Keratinocyte (primary cell): ENCODE measurements at places on chromosomes 4 and X. TPM values are rescaled to one million over a fixed set of nuclear protein-coding genes. Genes with fewer than 3 reads are reported as not detected.
A peak's percentile ranks its signal among the peaks of the same experiment; 100 is the strongest.

The RFC1 gene
- polyA plus RNA-seq = 9.5 to 28.3 TPM (median 17.4 TPM) in 3 replicates

The WAS gene
- 0.05 to 0.09 TPM (median 0.07 TPM) in 3 replicates for polyA plus RNA-seq

DNA sequence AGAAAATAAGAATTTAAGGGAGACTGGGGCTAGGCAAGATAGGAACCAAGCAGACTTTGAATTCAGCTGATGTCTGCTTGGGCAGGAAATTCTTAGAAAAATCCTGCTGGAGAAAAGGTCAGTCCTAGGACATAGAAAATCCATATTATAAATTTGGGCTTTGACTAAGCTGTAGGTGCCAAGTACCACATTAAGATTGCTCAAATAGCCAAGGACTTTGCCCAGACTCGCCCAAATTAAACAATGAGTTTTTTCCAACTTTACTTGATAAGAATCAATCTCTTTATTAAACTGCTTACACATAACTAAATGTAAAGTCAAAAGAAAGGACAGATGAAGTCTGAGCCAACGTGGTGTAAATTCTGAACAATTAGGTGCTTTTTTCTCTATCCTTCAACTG, 95.4 kb downstream of the FUNDC1 start:
- H3K4me3 ChIP-seq = no peak overlapping the region
- no peaks in the 10 kb centered on the region for H3K36me3 ChIP-seq
- H3K4me1 ChIP-seq = no peaks in the 10 kb centered on the region
- no peak for DNase-seq
- H3K27ac ChIP-seq = no peak overlapping the region
- H3K27me3 ChIP-seq = no peaks in the 10 kb centered on the region

- H3K27me3 ChIP-seq = no peaks in the 10 kb centered on the region
- H3K4me3 ChIP-seq = no peak overlapping the region
- H3K27ac ChIP-seq = no peak overlapping the region
- H3K4me1 ChIP-seq = peaks cover 16% of the 10 kb centered on the region
- no peaks in the 10 kb centered on the region for H3K36me3 ChIP-seq
These were observed 36.9 kb downstream of the AMMECR1 start for GRCh38 chrX:110280954-110281353.

DNA sequence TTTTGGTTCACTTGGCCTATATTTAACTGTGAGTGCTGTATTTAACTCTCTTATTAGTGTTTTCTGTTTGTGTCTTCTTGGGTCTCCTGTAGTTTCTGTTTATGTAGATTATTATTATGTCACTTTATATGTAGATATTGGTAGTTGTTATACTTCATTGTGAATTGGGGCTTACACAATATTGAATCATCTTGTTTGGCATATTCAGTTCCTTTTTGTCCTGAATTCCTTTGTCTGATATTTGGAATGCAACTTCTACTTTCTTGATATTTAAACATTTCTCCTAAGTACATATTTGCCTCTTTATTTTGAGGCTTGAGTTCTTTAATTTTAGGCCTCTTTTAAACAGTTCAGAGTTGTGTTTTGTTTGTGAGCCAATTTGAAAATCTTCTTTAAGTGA, 544.8 kb upstream of the ADGRL3 start:
- no peak for DNase-seq
- no peaks in the 10 kb centered on the region for H3K36me3 ChIP-seq
- H3K4me1 ChIP-seq = peaks cover 5% of the 10 kb centered on the region
- H3K27me3 ChIP-seq = no peaks in the 10 kb centered on the region

DNA sequence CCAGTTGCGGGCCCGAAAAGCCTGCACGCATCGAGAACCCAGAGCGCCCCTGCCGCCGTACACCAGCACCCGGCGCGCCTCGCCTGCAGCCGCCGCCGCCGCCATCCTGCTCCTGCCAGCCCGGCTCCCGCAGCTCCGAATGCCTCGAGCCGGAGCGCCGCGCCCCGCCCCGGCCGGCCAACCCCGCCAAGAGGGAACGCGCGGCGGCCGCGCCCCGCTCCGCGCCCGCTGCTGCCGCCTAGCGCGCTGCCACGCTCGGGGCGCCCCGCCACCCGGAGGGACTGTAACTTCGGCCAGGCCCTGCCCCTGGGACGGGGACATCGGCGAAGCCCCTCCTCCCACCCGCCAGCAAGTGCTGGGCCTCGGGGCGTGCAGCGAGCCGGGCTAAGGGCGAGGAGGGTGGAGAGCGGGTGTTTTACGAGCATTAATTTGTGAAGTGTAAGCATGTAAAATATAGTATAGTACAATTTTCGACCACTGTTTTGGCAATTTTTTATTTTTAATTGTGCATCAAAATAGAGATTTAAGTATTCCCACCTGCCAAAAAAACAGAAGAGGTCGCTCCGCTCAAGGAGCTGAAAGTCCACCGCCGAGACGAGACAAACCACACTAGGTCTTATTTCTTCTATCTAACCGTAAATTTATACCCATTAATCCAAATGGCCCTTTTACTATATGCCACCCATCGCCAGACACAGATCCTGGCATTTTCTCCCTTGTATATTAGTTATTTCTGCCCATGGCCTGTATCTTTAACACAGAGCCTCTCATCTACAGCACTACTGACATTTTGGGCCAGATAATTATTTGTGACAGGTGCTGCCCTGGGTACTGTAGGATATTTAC, at the start of gene QDPR:
QDPR (minus strand) TSS at position 141 of the 846 bp plus-strand sequence; CDS start at position 105, 36 bp downstream.
- H3K36me3 ChIP-seq = peaks cover 2% of the 10 kb centered on the region
- H3K27me3 ChIP-seq = peaks cover 4% of the 10 kb centered on the region
- H3K27ac ChIP-seq = peak within 1 kb of the TSS; percentile 76
- H3K4me3 ChIP-seq = peak within 1 kb of the TSS; percentile 82
- peaks cover 21% of the 10 kb centered on the region for H3K4me1 ChIP-seq
- no peak for DNase-seq

DNA sequence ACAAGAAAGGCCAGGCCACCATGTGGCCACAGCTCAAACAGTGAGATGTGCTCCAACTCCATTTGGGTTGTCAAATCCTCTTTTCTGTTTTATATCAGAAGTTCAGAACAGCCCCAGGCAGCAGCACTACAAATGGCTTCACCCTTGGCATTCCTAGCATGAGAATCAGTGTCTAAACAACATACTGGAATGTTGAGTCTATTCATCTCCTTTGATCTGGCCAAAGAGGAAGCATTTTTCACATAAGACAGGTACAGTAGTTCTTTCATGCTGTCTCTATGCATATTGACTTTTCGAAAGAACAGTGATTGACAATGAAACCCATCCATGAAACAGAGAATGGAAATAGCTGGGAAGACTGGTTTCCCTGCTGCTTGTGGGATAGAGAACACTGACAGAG, 289.5 kb downstream of the USP46 start:
- H3K36me3 ChIP-seq = no peaks in the 10 kb centered on the region
- H3K27me3 ChIP-seq = no peaks in the 10 kb centered on the region
- H3K27ac ChIP-seq = no peak overlapping the region
- no peak overlapping the region for H3K4me3 ChIP-seq
- H3K4me1 ChIP-seq = no peaks in the 10 kb centered on the region

- no peak for DNase-seq
- H3K27me3 ChIP-seq = no peaks in the 10 kb centered on the region
- no peaks in the 10 kb centered on the region for H3K4me1 ChIP-seq
These were observed 59.0 kb downstream of the REELD1 start for GRCh38 chr4:146273204-146273901.

DNA sequence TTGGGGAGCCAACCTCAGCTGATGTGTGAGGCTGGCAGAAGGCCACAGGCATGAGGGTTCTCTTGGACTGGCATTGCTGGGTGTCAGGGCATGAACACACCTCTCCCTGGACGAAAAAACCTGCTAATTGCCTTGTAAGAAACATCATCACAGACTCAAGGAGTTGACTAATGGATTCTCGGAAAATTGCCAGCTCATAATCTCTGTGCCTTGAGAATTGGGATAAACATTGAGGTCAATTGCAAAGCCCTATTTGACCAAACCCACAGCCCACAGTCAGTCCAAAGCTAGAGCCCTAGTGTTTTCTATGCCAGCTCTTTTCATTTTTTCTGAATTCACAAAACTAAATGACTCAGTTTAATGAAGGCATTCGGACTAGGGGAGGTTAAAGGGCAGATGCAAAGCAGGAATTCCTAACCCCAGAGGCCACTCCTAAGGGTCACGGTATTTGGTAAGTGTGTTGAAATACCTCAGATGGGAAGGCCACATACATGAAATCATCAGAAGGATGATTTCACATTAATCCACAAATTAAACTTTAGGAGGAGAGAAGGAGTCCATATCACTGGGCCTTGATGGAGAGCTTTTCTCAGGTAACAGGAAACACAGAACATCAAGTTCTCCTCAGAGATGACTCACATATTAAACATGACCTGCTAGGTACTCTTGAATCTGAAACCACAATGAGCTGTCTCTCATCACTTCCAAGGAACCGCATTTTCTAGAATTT, 39.0 kb upstream of the RASL11B start:
- H3K27me3 ChIP-seq = no peaks in the 10 kb centered on the region

DNA sequence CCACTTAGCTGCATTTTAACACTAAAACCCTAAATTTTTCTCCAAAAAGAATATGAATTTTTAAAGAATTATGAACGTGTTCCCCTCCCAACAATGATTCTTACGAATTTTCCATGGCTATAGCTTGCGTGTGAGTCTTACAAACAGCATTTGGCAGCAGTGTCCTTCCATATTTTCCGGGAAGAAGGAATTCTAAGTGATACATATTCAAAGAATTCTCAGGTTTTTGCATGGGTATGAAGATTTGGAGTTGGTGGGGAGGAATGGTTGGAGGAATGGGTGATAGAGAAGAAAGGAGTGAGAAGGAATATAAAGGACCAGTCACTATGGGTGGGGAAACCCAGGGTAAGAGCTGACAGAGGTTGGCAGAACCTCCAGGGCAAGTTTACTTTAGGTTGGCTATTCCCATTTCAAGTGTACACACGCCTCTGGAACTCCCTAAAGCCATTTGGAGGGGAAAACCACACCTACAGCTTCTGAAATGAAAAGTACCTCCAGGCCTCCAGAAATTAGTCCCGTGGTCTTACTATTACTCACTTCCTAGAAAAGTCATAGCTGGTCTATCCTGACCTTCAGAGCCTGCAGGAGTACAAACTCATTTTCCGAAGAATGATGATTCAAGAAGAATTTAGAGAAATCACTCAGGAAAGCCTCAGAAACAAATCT, 420.8 kb upstream of the DIPK2B start:
- H3K4me3 ChIP-seq = no peak overlapping the region
- no peaks in the 10 kb centered on the region for H3K36me3 ChIP-seq
- H3K27me3 ChIP-seq = no peaks in the 10 kb centered on the region
- H3K4me1 ChIP-seq = peaks cover 32% of the 10 kb centered on the region

The FATE1 gene
- not detected in 3 replicates for polyA plus RNA-seq

The S100G gene
- not detected in 3 replicates for polyA plus RNA-seq

DNA sequence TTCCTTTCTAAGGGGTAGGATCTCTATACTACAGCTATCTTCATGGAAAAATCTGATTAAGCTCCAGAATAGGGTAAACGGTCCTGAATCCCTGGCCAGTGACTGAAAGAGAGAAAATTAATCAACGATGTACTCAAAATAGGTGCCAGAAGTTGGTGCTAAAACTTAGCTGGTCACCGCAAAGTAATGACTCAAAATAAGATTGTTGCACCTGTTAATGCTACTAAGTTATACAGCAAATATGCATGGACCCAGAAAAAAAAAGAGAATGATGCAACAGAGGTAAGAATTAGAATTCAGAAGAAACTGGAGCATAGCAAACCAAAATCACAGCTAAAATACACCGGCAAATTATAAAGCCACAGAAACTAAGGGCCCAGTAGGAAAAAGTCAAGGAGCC, 239.7 kb upstream of the FAM241A start:
- H3K27me3 ChIP-seq = no peaks in the 10 kb centered on the region
- H3K4me1 ChIP-seq = no peaks in the 10 kb centered on the region
- H3K4me3 ChIP-seq = no peak overlapping the region

GRCh38 chrX:3669841-3670475, 43.5 kb downstream of the PRKX start:
- H3K27ac ChIP-seq = no peak overlapping the region
- no peaks in the 10 kb centered on the region for H3K4me1 ChIP-seq
- peaks cover 23% of the 10 kb centered on the region for H3K36me3 ChIP-seq
- H3K4me3 ChIP-seq = no peak overlapping the region
- H3K27me3 ChIP-seq = no peaks in the 10 kb centered on the region

The ESX1 gene
- 0.03 TPM in 1 of 3 replicates, not detected in the others for polyA plus RNA-seq

- no peak overlapping the region for H3K4me3 ChIP-seq
- no peak for DNase-seq
- H3K36me3 ChIP-seq = no peaks in the 10 kb centered on the region
- H3K27me3 ChIP-seq = no peaks in the 10 kb centered on the region
- peak overlapping the region; percentile 24 for H3K27ac ChIP-seq
These were observed 602.2 kb downstream of the IL15 start for GRCh38 chr4:142238589-142238988.

DNA sequence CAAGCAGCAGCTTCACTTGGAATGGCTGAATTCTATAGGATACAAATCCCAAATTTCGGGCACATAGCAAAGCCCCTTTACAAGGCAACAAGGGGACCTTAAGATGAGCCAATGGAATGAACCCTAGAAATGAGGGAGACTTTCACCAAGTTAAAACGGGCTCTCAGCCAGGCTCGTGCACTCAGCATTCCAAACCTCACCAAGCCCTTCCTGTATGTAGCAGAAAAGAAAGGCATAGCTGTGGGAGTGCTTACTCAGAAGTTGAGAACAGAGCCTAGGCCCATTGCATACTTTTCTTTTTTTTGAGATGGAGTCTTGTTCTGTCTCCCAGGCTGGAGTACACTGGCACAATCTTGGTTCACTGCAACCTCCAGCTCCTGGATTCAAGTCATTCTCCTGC, 10.8 kb upstream of the HERC5 start:
- DNase-seq = no peak
- H3K27ac ChIP-seq = no peak overlapping the region
- no peaks in the 10 kb centered on the region for H3K36me3 ChIP-seq
- no peaks in the 10 kb centered on the region for H3K27me3 ChIP-seq
- peaks cover 35% of the 10 kb centered on the region for H3K4me1 ChIP-seq

GRCh38 chr4:172018358-172018757, 205.2 kb downstream of the GALNTL6 start:
- no peaks in the 10 kb centered on the region for H3K36me3 ChIP-seq
- no peaks in the 10 kb centered on the region for H3K27me3 ChIP-seq
- H3K27ac ChIP-seq = no peak overlapping the region
- H3K4me3 ChIP-seq = no peak overlapping the region
- H3K4me1 ChIP-seq = no peaks in the 10 kb centered on the region

DNA sequence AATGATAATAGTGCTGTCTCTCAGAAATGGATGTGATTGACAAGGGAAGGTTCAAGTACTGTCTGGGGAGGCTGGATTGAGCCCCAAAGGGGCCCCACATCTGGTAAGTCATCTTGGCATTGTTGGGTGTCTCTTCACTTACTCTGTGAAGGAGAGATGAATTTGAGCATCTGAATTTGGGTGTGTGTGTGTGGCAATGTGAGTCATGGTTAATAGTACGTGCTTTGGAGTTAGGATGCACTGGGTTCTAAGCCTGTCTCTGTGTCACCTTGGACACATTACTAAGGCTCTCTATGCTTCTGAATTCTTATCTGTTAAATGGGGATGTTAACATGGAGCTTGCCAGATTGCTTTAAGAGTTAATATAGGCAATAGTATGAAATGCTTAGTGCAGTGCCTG, 80.4 kb downstream of the FRAS1 start:
- DNase-seq = no peak
- no peaks in the 10 kb centered on the region for H3K27me3 ChIP-seq
- no peaks in the 10 kb centered on the region for H3K36me3 ChIP-seq

The CBR4 gene
- 5.3 to 9.1 TPM (median 6.3 TPM) in 3 replicates for polyA plus RNA-seq

The MEPE gene
- not detected in 3 replicates for polyA plus RNA-seq

The ZNF711 gene
- 0.92 to 2.9 TPM (median 2.4 TPM) in 3 replicates for polyA plus RNA-seq
